ENCODE measurements at places on chromosomes 4 and X.

DNA sequence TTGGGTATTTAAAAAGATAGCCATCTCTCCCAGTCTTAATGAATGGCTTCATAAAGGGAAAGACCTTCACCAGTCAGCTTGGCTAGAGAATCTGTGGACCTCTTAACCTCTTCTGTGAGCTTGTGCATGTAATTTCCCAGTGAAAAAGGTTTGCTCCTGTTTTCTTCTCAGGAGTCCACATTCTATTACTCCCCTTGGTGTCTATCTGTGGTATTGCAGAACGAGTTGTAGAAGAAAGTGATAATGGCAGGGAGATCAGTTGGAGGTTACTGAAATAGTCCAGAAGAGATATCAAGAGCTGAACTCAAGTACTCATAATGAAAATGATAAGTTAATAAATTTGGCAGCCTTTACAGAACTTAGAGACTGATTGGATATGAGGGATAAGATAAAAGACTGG, 16.5 kb upstream of the VAMP7 start:
- DNase-seq = no peak

DNA sequence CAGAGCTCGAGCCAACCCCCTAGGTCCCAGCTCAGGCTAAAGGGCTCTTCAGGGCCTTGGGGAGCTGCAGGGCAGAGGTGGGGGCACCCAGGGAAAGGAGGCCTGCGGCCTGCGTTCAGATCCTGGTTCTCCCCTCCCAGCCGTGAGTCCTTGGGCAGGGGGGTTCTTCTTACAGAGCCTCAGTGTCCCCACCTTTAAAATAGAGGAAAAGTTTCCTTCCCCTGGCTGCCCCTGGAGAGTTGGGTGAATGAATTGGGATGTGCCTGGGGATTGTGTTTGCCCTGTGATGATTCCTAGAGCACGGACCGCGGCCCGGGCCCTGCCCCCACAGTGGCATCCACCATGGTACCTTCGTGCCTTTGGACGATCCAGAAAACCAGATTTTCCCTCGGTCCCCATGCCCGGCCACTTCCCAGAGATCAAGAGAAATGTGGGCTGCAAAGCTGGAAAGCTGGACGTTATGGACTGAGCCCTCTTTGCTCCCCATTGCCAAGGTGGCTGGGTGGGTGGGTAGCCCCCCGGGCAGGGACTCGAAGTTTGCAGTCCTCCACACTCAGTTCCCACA, 11.4 kb downstream of the HTRA3 start:
- DNase-seq = no peak

DNA sequence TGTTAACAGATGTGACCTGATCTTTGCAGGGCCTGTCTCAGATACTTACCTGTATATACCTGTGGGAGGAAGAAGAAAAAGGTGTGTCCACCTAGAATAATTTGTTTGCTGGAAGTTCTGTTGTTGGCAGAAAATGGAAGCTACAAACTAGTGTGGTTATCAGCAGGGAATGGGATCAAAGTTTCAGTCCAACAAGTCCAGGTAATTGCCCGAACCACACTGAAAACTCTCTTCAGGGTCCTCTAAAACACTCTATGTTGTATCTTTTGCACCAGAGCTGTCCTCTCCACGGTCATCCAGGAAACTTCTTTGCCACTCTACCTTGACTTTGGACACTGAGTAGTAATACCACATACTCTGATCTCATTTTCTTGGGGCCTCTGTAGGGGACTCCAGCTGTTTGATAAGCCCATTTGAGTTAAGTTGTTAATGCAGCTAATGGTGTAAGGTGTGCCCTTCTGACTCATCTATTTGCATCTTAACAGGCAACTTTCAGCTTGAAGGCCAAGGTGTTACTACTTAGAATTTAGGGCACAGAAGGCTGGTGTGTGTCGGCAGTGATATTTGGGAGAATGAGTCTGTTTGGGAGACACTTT, 38.7 kb upstream of the GATB start:
- DNase-seq = no peak

GRCh38 chr4:48620831-48621230, 130.8 kb downstream of the ZAR1 start:
- no peak for DNase-seq

DNA sequence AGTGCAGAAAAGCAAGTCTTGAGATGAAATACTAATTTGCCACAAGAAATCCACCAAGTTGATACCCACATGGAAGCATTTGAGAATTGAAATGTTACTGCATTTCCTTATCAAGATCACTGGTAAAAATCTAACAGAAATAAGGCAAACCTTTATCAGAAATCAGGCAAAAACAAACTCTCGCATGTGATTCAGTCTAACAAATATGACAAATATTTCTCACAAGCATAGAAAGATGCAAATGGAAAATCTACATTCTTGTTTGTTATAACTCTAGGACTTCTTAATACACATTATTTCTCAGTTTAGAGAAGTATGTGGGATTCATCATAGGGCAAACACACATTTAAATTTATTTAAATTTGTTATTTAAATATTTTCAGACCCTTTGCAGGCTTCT, 52.9 kb downstream of the TXK start:
- DNase-seq = no peak

All from iPS-NIHi11 (cell line).